Right cardiac atrium (tissue), 5 donors: ENCODE measurements at places on chromosomes 7 and 10. TPM values are rescaled to one million over a fixed set of nuclear protein-coding genes. Genes with fewer than 3 reads are reported as not detected.

Gene PTPN20
- 6.7 TPM for polyA plus RNA-seq

Gene PDIA4
- 24.4 TPM for polyA plus RNA-seq

Gene SMKR1
- polyA plus RNA-seq, result 0.16 TPM

Gene LRRC18
- not detected for polyA plus RNA-seq

Gene WDR11
- 10.2 TPM for polyA plus RNA-seq

Gene ABLIM1
- 149 TPM for polyA plus RNA-seq

Gene AGAP5
- polyA plus RNA-seq, result 2.8 TPM

Gene RBP3
- not detected for polyA plus RNA-seq

Gene FUOM
- polyA plus RNA-seq, result 26.9 TPM

Gene CRHR2
- polyA plus RNA-seq, result 0.45 TPM

Gene PGAM2
- polyA plus RNA-seq, result 2,530 TPM
